ENCODE measurements at places on chromosomes 3 and 15.
A peak's percentile ranks its signal among the peaks of the same experiment; 100 is the strongest.

GRCh38 chr3:10173095-10173925, 8.6 kb downstream of the IRAK2 start:
- H3K27me3 ChIP-seq = no peaks in the 10 kb centered on the region
- no peak overlapping the region for H3K4me3 ChIP-seq
- no peaks in the 10 kb centered on the region for H3K36me3 ChIP-seq
- DNase-seq = no peak
- peak overlapping the region; percentile 35 for H3K27ac ChIP-seq

- H3K27me3 ChIP-seq = no peaks in the 10 kb centered on the region
- H3K4me3 ChIP-seq = peak overlapping the region; percentile 69
- H3K27ac ChIP-seq = peak overlapping the region; percentile 91
- DNase-seq = peak; percentile 93
- H3K4me1 ChIP-seq = peaks cover 12% of the 10 kb centered on the region
Observed at GRCh38 chr3:49133226-49133951, 539 bp upstream of the LAMB2 start.

DNA sequence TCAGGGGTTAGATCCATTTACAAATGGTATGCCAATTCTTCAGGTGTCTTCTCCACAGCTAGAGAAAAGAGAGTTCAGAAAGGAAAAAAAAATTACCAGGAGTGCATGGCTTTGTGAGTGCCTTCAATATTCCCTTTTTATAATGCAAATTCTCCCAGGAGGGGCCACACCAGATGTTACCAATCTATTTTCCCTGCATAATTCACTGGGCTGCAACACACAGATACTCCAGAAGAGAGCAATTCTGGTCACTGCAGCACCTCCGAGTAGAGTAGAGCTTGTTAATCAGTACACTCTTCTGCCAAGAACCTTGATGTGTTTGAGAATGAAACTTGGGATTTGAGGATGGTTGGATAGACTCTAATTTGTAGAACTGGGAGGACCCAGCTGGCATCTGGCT, 80.7 kb upstream of the SPRED1 start:
- no peak for DNase-seq
- no peaks in the 10 kb centered on the region for H3K36me3 ChIP-seq
- no peaks in the 10 kb centered on the region for H3K27me3 ChIP-seq
- H3K4me1 ChIP-seq = no peaks in the 10 kb centered on the region
- H3K4me3 ChIP-seq = no peak overlapping the region

GRCh38 chr3:184354121-184354728, 7.2 kb downstream of the CLCN2 start:
- peaks cover 15% of the 10 kb centered on the region for H3K4me1 ChIP-seq
- no peaks in the 10 kb centered on the region for H3K36me3 ChIP-seq
- no peak overlapping the region for H3K27ac ChIP-seq
- no peak overlapping the region for H3K4me3 ChIP-seq

DNA sequence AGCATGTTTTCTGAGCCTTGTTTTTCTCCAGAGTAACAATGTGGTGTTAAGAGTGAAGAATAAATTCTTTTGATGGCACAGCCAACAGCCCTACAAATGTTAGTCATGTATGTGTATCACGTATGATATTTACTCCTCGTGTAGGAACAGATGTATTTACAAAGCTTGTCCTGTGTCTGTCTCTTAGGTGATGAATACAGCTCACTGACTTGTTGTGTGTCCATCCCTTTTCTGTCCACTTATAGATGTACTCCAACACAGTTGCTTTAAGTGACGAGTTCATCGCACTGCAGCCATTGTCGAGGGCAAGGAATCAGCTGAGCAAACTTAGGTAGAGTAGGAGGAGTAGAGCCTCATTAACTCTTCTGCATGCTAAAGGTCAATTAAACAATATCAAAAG, 78.1 kb downstream of the DCUN1D1 start:
- DNase-seq = no peak
- H3K4me1 ChIP-seq = no peaks in the 10 kb centered on the region
- H3K36me3 ChIP-seq = peaks cover 19% of the 10 kb centered on the region
- no peak overlapping the region for H3K27ac ChIP-seq
- no peak overlapping the region for H3K4me3 ChIP-seq

All from lung (tissue), 17 donors.